Hindlimb muscle (tissue), 1 donor: ENCODE measurements at places on chromosomes 5 and 9. TPM values are rescaled to one million over a fixed set of nuclear protein-coding genes. Genes with fewer than 3 reads are reported as not detected.

DNA sequence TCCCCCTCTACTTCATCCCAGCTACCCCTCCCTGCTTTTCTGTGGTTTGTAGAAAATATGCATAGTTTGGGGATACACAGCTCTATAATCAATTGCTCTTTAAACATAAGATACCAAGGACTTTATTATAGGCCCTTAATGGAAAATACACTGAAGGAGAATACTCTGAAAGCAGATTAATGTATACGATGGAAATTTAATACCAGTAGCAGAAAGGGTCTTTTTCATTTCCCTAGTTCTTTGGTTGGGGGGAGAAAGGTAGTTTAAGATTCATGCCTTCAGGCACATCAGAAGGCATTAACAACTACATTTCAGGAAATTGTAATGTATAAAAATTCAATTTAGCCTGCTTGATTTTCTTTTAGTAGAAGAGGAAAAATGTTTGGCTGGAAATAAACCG is 452.9 kb upstream of the ZNF608 start:
- no peak for DNase-seq

GPRIN1 gene
- 0.75 TPM for polyA plus RNA-seq

GRCh38 chr5:111159845-111160244 is 64.3 kb upstream of the CAMK4 start:
- DNase-seq = no peak

DNA sequence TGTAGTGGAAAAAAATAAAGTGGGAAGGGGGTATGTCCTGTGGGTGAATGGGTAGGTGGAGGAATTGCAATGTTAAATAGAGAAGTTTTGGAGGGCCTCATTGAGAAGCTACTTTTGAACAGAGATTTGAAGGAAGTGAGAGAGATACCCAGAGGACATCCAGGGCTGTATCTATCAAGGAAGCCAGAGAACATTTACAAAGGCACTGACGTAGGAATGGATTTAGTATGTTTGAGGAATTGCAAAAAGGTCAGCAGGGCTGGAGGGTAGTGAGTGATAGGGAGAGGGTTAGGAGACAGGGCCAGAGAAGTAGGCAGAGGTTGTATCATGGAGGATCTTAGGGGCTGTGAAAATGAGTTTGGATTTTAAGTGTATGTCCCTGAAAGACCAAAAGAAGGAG is 13.9 kb downstream of the PTTG1 start:
- no peak for DNase-seq

CD72 gene
- polyA plus RNA-seq = 2.6 TPM

SIGMAR1 gene
- polyA plus RNA-seq = 52.0 TPM

COL23A1 gene
- polyA plus RNA-seq = 1.8 TPM

GRCh38 chr5:14818931-14819790 is 52.4 kb downstream of the ANKH start:
- no peak for DNase-seq

TAF11L10 gene
- polyA plus RNA-seq = not detected

GRCh38 chr5:73861313-73861988 is 235.5 kb downstream of the ARHGEF28 start:
- no peak for DNase-seq

SLCO4C1 gene
- polyA plus RNA-seq = 4.4 TPM

DNA sequence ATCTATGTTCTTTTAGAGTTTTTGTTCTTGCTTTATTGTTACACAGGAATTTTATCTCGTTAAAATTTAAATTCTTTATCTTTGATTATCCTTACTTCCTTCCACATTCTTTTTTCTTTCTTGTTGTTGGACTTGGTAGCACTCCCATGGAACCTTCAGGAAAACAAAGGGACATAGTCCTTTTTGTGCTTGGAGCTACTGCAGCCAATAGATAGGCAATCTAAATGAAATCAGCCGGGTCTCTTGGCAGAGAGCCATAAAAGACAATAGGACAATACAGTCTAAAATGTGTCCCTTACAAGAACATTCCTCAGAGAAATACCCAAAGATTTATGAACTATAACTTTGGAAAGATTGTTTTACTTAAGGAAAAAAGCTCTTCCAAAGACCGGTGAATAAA is 548.1 kb upstream of the C9orf72 start:
- DNase-seq = no peak

DNA sequence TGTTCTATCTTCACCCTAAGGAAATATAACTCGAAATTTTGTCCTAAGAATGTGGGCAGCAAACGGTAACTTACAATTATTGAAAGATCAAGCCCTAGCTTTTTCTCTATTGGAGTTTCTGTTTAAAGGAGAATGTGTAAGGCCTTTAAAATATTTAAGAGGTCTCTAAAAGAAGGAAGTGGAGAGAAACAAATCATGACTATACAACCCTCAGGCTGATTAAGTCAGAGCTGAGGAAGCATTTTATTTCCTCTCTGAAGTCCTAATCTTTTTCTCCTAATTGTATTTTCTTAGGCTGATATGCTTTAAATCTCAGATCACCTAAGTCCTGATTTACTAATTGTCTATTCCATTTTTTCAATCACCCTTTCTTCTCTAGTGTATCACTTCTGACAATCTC is 1708.8 kb upstream of the C9orf72 start:
- no peak for DNase-seq

GRCh38 chr9:19511694-19512093 is 102.9 kb downstream of the ACER2 start:
- DNase-seq = no peak

- no peak for DNase-seq
Observed at GRCh38 chr9:34450644-34451043, 7.7 kb downstream of the FAM219A start.

DMRTA1 gene
- polyA plus RNA-seq = 0.05 TPM

HRCT1 gene
- 0.83 TPM for polyA plus RNA-seq

- no peak for DNase-seq
Observed at GRCh38 chr5:58760222-58760621, 177.3 kb downstream of the RAB3C start.

DNA sequence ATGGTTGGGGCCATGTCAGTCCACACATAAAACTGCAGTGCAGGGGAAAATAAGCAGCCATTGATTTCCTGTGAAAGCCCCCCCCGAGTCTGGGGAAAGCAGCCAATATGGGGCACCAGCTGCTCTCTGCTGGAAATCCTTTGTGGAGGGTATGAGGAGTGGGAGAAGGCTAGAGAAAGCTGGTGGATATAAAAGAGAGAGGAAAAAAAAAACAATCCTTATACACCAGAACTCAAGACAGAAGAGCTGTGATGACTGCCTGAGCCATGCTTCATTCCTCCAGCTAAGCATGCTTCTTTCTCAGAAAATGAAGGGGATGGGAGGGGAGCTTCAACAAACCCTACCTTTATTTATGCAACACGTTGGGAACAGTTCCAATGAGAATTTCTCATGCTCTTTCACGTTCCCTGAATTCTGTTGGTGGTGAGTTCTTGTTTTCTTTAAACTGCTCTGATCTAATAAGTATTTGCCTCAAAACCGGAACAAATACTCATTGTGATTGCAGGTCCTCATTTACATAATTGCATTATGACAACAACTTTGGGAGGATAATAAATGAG is 688.0 kb upstream of the SEMA6A start:
- no peak for DNase-seq

GRCh38 chr5:114221807-114222206 is 140.1 kb upstream of the KCNN2 start:
- DNase-seq = no peak

GRCh38 chr5:106601620-106602019 is 1069.1 kb downstream of the EFNA5 start:
- no peak for DNase-seq

- no peak for DNase-seq
Observed at GRCh38 chr5:146218168-146218567, 14.8 kb downstream of the RBM27 start.

DNA sequence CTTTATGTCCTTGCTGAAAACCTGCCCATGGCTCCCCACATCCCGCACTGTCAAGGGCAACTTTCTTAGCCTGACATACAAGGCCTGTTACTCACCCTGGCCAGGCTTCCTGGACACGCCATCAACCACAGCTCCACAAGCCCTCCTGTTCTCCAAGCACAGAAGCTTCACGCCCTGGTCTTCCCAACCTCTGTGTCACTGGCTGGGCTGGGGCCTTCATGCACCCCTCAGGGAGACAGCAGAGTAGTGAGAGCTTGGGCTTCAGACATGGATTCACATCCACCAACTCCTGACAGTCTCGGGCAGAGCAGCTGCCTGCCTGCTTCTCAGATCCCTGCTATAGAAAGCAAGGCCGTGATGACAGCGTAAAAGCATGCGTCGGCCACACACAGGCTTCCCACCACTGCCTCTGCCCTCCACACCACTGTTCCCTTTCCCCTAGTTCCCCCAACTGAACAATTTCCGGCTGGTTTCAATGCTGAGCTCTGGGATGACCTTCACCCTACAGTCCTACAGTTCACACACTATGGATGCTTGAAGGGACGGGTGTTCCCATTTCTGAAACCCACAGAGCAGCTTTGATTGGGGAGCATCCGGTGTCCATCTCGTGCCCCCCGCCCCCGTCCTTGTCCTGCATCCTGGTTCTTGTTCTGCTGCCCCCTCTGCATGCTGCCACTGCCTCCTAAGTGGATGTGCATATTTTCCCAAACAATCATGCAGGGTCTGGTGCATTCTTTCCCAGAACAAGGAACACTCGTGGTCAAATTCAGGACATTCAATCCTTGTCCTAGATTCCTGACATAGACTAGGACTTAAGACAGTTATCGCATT is 33.4 kb upstream of the ADAMTS2 start:
- DNase-seq = no peak

DNA sequence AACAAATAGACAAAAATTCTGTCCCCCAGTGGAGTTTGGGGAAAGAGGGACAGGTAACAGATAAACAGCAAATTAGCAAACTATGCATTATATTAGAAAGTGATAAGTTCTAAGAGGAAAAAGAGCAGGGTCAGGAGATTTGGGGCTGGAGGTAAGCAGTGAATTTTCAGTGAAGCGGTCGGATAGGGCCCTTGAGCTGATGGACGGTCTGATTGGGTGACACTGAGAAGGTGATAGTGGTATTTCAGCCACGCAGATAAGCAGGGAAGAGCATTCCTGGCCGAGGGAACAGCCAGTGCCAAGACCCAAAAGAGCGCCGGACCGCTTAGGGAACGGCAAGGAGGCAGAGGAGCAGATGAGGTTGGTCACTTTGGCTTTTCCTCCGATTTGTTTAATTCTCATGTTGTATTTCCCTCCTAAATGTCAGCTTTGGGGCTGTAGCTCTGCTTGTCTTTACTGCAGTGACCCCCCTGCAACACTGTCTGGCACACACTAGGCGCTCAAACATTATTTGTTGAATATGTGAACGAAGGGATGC is 1.1 kb upstream of the PTPN3 start:
- DNase-seq = no peak

GRCh38 chr9:4538621-4539020 is 48.4 kb downstream of the SLC1A1 start:
- DNase-seq = no peak

GRCh38 chr5:146111409-146111808 is 6.0 kb upstream of the PLAC8L1 start:
- no peak for DNase-seq

DNA sequence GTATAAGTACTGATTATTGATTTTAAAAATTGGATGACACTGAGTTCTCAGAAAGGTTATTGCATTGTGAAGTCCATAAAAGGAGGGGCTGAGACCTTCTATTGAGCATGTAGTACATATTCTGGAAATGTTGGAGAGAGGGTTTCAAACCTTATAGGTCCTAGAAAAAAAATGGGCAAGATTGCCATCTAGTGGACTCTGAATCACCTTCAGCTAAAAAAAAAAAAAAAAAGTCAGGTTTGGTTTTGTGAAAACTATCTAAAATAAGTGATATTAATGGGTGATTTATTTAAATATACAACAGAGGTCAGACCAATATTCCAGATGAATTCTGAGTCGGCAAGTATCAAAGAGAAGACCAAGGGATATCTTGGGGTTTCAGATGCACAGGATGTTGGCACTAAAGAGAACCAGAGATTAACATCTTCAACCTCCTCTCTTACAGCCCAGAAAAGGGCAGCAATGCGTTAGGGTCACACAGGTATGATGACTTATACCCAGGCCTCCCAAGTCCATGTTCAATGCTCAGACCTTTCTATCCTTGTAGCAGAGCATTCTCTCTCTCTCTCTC is 109.8 kb upstream of the NMUR2 start:
- DNase-seq = no peak

GRCh38 chr5:178234750-178235587 is 2.4 kb upstream of the PHYKPL start:
- DNase-seq = peak; percentile 46

DNA sequence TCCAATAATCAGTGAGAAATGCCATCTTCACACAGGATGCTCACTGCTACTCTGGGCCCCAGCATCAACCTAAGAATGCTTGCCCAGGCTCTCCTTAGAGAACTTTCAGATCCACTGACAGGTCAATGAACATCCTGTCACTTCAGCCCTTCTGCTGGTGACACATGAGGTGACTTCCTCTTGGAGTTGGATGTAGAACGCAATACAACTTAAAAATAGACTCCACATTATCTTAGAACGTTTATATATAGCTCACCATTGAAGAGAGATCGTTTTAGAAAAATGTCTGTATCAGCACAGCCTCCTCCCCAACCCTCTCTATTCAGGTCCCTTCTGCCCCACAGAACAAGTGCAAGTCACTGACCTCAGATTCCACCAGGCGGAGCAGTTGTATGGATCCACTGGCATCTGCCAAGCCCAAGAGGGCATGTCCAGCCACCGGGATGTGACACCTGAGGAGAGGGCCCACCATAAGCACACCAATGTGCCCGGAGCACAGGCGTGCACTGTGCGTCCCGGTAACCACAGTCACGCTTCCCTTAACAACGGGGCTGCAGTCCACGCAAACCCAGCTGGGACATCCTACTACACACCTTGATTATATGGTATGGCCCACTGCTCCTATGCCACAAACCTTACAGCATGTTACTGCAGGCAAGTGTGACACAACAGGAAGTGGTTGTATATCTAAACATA is 2.9 kb downstream of the DPH7 start:
- DNase-seq = no peak

- DNase-seq = peak; percentile 89
Observed at GRCh38 chr5:170552621-170553115, 48.8 kb downstream of the KCNIP1 start.

DNA sequence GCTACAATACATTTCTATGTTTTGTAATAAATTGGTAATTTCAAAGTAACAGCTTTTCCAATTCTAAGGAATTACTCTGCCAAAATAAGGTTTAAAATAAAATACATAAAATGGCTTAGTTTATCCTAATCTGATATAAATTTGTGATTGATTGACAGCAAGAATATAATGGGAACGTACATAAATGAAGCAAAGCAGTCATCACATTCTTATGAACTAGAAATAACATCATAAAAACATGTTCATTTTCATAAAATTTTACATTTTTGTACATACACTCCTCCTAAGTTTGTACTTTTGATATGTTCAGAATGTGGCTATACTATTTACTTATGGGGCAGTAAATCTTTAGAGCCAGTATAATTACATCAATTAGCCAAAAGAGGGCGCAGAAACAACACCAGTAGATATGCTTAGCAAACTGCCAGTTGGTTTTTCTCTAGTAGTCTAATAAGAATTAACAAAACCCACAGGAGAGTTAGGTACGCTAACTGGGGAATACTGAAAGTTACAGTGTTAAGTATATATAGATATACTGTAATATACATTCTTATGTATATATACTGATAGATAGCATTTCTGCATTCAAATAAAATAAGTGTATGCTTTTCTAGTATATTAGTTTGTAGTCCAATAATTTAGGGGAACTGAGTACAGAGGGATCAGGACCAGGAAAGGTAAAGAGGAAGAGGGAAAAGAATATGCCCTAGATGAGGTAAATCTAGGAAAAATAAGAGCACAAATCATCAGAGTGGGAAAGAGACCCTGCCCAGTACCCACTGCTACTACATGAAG is 76.8 kb downstream of the ZDHHC21 start:
- peak; percentile 44 for DNase-seq

TMEM171 gene
- 0.88 TPM for polyA plus RNA-seq

GRCh38 chr5:132909702-132910101 is 36.2 kb downstream of the LEAP2 start:
- no peak for DNase-seq

MRPL41 gene
- 34.2 TPM for polyA plus RNA-seq

- DNase-seq = no peak
Observed at GRCh38 chr5:179553875-179554274, 3.5 kb downstream of the RUFY1 start.
